ENCODE measurements at places on chromosomes 2 and 18.

GRCh38 chr2:15893085-15893484 is 47.3 kb upstream of the MYCN start:
- DNase-seq: no peak

DNA sequence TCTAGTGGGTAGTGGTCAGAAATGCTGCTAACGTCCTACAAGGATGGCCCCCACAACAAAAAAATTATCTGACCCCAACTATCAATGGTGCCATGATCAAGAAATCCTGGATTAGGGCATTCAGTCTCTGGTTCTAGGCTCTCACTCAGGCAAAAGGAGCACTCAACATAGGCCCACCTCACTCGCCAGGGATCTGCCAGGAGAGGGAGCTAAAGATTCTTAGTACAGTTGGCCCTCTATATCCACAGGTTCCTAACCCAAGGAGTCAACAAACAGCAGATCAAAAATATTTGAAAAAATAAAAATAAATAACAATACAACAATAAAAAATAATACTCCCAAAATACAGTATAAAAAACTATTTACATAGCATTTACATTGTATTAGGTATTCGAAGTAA is 10.0 kb downstream of the SLC4A5 start:
- DNase-seq: no peak

DNA sequence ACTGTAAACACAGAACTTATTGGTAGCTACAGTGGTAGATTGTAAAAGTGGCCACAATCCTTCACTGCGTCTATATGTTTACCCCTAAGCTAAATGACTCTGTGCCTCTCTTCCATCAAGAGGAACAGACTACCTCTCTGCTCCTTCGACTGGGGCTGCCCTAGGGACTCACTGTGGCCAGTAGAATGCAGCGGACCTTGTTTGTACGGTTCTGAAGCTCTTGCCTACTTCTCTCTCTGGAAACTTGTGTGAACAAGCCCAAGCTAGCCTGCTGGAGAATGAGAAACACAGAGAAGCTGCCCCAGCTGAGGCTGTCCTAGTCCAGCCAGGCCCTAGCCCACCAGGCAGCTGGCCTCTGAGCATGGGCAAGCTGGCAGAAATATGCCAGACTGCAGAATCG is 140.8 kb upstream of the SLC1A4 start:
- DNase-seq: no peak

DNA sequence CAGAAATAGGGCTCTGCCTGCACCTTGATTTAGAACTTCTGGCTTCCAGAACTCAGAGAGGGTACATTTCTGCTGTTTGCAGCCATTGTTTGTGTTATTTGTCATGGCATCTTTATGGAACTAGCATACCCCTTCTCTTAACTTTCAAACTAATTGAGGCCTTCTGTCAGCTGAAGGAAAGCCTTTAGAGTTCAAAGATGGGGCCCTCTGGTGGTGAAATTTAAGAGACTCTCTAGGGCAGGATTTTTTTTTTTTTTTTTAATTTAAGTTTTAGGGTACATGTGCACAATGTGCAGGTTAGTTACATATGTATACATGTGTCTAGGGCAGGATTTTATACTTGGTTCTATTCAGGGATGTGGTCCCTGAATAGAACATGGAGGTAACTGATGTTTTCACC is 260.6 kb upstream of the LINC00305 start:
- no peak for DNase-seq

DNA sequence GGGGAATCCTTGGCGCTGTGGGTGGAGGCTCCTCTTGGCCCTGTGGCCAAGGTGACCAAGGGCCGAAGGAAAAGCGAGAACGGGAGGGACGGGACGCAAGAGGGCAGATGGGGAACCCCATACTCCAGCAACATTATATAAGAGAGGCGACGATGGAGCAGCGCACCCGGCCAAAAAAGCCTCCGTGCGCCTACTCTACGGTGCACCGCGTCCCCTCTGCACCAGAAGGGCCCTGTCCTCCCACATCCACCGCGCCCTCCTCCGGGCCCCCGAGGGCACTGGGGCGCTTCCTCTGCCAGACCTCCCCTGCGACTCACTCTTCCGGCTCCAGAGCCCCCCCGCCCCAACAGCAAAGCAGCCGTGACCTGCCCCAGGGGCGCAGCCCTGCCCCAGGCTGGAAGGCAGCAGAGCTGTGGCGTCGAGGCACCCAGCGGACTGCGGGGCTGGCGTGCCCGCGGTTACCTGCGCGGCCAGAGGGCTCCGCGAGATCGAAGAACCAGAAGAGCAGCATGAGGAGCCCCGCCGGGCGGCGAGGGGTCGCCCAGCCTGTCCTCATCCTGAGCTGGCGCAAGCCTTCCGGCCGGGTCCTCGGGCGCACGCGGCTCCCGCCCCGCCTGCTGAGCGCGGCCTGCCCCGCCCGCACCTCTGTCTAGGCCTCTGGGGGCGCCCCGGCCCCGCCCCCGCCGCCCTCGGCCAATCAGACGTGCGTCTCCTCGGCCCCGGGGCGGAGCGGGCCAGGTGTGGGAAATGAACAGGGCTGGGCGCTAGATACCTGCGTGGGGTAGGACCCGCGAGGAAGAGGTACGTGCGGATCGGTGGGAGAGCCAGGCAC is 106.3 kb upstream of the CD302 start:
- DNase-seq: no peak

DNA sequence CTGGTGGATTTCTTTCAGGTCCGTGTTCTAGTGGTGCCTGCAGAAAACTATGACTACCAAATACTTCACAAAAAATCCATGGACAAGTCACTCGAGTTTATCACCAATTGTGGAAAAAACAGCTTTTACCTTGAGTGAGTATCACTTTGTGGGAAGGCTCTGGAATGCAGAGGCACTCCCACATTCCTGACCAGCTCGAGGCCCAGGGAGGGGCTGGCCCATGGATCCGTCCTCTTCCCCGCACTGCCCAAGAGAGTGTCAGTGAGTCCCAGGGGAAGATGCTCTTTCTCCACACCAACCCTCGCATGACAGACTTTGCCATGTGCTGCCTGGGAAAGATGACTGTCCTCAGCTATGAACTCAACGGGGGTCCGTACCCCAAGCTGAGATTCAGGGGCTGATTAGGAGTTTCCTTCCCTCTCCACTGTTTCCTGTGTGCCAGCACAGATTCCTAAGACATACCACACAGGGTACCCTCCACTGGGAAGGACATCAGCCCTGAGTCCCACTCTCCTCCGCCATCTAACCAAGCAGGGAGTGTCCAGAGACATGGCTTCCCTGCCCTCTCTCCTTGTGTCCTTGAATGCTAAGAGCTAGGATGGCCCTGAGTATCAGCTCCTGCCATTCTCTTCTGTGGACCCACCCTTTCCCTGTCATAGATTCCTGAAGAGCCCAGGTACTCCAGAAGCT is 155.9 kb downstream of the LAMA3 start:
- peak; percentile 86 for DNase-seq

DNA sequence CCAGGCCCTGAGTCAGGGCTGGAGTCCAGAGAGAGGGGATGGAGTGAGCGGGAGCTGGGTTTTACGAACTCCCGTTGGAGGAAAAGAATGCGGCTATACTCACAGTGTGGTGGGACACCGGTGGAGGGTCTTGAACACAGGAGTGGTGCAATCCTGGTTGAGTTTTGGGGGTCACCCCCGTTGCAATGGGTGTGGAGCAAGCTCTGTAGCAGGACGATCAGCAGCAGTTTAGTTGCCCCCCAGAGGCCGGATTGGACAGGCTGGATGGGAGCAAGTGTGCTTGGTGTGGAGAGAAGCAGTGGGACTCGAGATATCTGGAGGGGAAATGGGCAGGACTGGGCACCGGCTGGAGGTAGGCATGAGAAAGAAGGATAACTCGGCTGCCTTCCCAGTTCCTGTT is 72.3 kb upstream of the TWIST2 start:
- no peak for DNase-seq

DNA sequence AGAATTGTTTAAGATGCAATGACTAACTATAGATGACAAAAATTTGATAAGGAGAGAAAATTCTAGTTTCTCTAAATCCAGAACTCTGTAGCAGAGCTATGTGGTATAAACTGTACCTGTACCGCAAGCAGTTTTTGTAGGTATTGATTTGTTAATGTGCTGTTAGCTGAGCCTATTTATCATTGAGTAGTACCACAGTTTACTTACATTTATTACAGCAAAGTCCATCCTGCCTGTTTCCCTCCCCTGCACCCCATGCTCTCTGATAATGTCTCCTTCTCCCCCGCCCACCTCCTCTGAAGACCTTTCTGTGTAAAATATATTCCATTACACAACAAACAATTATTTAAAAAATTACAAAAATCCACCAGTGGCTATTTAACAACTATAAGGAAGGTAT is 170.6 kb downstream of the RNF152 start:
- no peak for DNase-seq

DNA sequence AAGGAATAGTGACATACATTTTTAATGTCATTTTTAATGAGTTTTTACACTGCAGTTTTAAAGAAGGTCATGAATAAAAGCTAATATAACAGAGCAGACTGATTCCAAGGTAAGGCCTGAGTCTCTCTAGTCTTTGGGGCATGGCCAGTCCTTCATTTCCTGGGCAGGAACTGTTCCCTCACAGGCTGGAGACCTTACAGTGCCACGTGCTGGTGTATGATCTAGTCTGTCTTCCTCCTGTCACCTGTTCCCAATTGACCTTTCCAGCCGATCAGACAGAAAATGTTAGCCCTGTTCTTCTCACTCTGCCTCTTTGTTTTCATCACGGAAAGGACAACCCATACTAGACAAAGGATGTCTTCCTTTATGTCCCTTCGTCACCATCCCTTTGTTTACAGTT is 33.6 kb downstream of the ZCCHC2 start:
- no peak for DNase-seq

- DNase-seq: no peak
Measured at GRCh38 chr18:35604369-35604768, 22.8 kb downstream of the GALNT1 start.

- no peak for DNase-seq
Measured at GRCh38 chr2:117956036-117956796, 57.7 kb downstream of the CCDC93 start.

- peak; percentile 96 for DNase-seq
Measured at GRCh38 chr2:28274911-28275685, 117.6 kb upstream of the FOSL2 start.
